Head of caudate nucleus (tissue), 42 donors: ENCODE measurements at places on chromosomes 6 and 20.

DNA sequence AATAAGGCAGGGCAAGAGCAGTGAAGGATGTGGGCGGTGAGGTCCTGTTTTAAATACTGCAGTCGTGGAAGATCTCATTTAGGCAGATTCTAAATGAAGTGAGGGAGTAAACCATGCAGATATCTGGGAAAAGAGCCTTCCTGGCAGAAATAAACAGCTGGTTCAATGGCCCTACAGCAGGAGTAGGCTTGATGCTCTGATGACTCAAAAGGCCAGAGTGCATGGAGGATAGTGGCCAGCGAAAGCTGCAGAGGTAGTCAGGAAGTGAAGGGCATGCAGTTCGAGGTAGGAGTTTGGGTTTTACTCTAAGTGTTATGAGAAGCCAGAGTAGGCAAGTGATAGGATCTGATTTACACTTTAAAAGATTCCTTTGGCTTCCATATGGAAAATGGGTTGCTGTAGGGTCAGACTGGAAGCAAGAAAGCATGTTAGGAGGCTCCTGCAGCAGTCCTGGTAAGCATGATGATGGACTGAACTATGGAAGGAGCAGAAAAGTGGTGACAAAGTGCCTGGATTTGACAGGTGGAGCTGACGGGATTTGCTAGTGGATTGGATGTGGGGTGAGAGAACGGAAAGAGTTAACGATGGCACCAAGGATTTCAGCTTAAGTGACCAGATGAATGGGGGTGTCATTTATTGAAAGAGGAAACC, 150.0 kb downstream of the GJA10 start:
- no peak for DNase-seq

DNA sequence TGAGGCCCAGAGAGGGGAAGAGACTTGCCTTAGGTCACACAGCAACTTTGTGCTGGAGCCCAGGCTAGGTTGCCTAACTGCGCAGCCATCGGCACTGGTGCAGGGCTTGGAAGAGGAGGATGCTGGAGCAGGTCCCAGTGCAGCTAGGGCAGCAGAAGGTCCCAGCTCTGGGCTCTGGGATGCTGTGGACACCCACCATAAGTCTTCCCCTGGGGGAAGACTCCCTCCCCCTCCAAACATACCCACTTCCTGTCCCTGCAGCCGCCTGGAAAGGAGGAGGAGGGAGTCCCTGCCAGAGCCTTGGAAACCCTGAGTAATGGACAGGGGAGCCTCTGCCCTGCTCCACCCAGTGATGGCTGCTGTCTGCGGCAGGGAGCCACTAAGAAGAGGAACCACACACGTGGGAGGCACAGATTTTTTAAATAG, 93.6 kb downstream of the NCR2 start:
- no peak for DNase-seq

GRCh38 chr20:40778894-40779496, 90.0 kb upstream of the MAFB start:
- DNase-seq, result no peak

DNA sequence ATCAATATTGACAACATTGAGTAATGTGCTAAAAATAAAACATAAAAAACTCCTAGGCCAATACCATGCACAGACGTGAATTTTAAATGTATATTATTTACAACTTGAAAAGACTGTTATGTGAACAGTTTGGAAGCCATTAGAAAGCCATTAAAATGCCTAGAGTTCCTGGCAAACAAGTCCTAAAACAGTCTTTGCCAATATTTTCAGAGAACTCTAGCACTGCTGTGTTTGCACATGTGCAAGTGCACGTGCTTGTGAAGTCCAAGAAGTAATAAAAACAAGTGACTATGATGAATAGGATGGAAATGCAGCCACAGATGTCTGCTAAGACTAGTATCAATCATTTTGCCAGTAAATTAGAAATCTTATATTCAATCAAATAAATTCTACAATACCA, 1447.6 kb downstream of the GRIK2 start:
- DNase-seq, result no peak

DNA sequence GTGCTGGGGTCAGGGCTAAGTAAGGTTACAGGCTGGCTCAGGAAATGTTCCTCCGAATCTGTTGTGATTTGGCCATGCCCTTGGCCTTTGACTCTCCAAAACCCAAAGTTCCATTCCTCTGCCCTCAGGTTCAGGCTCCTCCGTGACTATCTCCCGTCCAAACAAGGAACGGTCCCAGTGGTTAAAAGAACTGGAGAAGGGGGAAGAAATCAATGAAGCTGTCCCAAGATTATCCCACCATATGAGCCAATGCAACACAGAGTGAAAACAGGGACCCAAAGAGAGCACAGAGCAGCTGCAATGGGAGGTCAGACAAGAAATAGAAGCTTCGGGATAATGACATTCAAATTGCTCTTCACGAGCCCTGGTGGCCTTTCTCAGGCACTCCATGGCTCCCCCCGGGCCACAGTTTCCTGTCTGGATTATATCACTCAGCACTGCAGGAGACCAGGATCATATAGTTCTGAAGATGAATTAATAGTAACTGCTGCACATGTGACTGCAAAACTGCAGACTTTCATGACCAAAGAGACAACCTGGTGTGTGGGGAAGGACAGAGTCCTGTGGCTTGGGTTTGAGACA, 211.3 kb downstream of the ZNF217 start:
- DNase-seq, result no peak

DNA sequence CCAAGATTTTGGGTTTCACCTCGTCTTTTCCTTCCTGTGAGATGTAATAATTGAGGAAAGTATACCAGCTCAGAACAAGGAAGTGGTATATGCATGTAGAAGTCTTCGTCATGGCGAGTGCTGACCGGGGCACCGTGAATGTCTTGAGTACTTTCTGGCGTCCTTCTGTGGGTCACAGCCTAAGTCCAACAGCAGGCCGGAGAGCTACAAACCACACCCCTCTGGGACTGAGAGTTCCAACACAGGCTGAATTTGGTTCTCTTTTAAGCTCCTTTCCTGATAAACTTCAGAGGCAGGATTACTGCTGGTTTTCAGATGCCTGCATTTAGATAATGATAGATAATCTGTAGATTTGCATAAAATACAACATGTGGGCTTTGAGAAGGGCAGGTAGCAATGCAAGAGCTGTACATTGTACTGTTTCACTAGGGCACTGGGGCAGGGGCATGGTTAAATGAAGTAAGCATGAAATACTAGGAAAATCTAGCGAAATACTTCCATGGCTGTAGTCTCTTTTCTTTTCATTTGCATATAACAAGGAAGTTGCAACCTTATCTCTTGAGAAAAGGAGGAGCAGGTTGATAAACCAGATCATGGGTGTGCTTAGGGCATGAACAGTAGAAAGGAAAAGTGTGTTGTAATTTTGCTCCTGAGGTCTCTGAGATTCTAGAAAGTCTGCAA, at the start of gene ADTRP:
ADTRP (minus strand) TSS at position 156 of the 681 bp plus-strand sequence; CDS start at position 112, 44 bp downstream.
- no peak for DNase-seq

DNA sequence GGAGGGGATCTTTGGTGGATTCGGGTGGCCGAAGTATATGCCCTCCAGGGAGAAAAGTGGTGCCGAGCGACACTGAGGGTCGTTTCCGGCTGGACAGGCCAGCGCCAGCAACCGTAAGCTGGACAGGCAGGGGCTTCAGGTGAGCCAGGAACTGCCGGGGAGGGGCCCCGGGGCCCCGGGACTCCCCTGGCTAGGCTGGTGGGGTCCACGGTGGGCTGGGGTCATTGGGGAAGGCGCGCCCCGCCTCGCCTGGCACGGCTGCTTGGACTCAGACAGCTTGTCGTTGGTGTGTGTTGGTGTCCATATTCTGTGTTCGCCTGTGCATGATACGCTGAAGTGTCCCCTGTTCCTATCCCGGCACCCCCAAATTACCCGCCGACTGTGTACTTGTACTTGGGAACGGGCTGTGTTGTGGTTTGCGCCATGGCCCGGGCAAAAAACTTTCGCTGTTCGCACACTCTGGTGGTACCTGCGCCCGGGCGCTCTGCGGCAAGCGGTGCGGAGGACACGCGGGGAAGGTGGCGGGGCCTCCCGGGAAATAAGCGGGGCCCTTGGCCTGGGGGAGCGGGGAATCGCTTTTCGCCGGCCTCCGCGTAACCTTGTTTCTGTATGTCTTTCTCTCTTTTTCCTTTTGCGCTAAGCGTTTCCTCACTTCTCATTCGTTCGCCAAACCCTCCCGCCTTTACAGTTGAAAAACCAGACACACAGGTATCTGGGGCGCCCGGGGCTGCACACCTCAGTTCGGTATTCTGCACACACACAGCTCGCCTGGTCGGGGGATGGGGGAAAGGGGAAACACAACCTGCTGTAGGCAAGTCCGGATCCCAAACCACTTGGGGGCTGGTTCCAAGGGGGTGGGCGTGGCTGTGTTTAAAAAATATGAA, 3.2 kb downstream of the GNAS start:
- no peak for DNase-seq

GRCh38 chr6:3214898-3215297, 12.6 kb downstream of the TUBB2B start:
- DNase-seq, result no peak

DNA sequence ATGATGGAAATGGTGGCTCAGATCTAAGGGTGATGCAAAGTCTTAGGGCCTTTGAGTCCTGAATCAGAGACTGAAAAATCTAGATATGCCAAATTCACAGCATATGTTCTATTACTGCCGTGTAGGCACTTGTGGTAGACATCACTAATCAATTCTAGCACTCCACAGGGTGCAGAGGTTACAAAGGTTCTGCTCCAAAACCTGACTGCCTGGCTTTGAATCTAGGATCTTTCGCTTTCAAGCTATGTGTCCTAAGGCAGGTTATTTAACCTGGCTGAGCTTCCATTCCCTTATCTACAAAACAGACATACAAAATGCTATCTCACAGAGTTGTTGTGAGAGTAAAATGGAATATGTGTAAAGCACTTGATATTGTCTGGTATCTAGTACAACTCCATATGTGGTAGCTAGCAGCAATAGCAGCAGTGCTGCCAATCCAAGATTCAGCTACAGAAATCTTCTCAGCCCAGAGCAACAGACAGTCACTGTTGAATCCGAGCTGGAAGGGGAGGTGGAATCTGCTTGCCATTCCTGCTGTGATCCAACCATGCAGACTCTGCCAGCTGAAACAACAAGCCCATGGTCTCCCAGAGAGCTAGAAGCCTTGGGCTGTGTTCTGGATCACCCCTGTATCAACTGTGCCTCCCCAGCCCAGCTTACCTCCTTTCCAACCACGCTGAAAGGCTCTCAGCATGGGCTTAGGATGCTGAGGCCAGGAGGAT, 206.9 kb downstream of the TFAP2C start:
- no peak for DNase-seq

DNA sequence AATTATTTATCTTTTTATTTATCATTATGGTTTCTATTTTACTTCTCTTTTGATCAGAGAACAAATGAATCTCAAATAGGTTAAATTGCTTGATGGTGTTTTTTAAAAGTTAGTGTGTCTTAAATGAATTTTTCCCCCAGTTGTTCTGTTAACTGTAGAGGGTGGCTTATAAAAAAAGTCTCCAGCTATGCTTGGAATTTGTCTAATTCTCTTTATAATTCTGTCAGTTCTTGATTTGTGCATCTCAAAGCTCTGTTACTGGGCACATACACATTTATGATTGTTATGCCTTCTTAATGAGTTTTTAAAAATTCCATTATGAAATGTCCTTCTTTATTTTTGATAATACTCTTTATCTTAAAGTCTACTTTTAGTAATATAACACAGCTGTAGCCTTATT, 58.0 kb downstream of the LIN28B start:
- DNase-seq, result no peak

DNA sequence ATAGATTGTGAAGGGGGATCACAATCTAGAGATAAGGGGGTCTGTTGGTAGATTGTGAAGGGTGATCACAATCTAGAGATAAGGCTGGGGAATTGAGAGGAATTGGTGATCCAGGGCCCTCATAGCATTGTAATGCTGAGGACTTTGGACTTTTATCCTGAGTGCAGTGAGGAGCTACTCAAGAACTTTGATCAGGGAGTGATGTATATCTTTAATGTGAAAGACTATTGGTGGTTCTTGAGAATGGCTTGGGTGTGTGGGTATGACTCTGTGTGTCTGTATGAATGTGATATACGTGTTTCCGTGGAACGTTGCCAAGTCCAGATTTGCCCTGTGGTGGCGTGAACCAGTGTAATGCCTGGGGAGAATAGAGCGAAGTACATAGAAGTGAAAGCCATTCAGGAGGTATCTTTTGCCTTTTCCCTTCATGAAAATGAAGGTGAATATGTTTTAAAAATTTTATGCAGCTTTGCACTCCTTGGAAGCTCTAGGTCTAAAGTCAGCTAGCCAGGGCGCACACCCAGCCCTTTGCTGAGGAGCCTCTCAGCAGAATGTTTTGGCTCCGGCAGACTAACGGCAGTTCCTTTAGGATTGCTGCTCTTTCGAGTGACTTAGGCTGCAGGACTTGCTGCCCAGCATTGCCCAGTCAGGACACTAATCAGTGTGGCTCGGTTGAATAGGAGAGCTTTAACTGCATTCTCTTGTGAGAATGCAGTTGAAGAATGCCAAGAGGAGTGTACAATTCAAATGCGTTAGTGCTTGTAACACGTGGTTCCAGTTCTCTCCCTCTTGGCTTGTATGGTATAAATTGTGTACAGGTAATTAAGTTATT, 3.5 kb downstream of the ZFAND3 start:
- DNase-seq, result no peak

DNA sequence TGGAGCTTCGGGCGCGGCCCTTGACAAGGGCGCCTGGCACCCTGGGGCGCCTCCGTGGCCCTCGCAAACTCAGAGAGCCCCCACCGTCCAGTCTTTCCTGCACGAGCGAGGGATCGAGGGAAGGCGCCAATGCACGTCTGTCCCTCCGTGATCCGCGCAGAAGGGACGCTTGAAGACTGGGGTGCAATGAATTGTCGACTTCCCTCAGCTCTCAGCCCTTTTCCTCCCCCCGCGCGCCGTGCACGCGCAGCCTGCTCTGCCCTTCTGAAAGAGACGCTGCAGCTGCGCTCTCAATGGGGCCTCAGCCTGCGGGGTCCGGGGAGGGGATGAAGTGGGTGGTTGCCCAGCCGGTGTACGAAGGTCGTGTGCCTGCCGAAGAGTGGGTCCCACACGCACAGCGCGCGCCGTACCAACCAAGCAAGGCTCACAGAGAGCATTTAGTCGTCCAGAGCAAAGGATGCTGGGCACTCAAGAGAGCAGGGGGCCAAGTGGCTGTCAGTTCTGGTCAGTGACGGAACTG, 5.5 kb upstream of the SOX4 start:
- DNase-seq, result peak; percentile 74

- DNase-seq, result no peak
Measured at GRCh38 chr6:157267109-157267611, 56.2 kb downstream of the TMEM242 start.

- DNase-seq, result no peak
Measured at GRCh38 chr6:110322874-110323242, 35.3 kb downstream of the METTL24 start.

DNA sequence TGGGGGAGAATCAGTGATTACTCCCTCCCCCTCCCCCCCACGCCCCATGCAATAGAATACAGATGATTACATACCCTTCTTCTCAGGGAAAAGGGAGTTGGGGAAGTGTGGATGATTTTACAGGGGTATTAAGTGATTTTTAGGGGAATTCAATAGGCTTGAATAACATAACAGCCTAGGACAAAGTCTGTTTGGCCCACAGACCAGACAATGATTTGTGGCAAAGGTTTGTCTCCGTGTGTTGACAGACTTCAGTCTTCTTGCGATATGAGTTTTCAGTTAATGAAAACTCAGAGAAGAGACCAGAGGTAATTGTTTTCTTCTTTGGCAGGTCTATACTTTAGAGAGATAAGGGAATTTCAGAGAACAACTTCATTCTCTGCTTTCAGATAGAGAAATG, 95.3 kb downstream of the OR2B2 start:
- no peak for DNase-seq
